Germinal center (tissue), 1 donor: ENCODE measurements at places on chromosomes 13 and 19.

DNA sequence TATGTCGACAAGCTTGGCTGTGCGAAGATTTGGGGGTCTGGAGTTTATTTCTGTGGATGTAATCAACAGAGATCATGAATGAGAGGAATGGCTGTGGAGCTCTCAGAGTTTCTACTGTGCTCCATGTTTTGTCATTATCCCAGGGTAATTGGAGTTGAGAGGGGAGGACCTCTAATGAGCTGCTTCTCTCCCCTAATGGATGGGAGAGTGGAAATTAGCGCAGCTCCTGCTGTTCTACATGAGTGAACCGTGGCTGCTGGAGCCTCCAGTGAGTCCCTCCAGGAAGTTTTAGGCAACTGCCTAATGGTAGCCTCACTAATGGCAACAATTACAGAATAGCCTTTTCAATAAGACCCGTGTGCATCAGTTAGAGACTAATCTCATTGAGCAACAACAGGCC is 31.3 kb upstream of the FGF9 start:
- DNase-seq = no peak

GRCh38 chr13:51971520-51972426 is 39.5 kb downstream of the ATP7B start:
- DNase-seq = no peak

DNA sequence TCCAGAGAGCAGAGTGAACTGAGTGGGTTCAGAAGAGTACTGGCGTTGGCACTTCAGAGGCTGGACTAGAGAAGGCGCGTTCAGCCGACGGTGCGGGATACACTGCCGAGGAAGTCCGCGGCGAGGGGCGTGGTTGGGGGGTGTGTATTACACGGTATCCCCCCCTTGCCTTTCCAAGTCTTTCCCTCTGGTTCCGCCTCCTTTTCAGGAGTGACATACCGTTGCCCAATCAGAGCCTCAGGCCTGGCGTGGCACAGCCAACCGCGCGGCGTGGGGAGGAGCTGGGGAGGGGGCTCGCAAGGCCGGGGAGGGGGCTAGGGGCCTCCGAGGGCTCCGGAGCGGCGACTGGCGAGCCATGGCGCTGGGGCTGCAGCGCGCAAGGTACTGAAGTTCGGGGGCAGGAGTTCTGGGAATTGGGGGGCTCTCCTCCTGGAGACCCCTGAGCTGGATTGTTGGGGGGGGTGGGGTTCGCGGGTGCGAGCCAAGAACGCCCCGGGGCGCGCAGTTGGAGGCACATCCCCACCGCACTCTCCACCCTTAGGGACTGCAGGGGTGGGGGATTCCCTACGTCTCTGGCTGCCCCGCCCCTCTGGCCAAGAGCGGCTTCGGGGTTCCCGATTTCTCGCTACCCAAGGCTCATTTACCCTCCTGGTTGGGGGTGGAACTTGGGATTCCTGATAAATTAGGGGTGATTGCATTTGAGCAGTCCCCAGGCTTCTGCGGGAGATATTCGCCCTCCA is at the start of gene HIF3A:
TSS of gene HIF3A (plus strand) at position 321 of the 740 bp plus-strand sequence. CDS start at position 356, 35 bp downstream.
- no peak for DNase-seq

GRCh38 chr13:44273991-44274770 is 99.4 kb upstream of the SERP2 start:
- DNase-seq = peak; percentile 83

GRCh38 chr13:73849292-73849691 is 284.9 kb downstream of the KLF12 start:
- no peak for DNase-seq

- no peak for DNase-seq
These were observed 6.6 kb downstream of the ZBTB7A start for GRCh38 chr19:4059891-4060620.

GRCh38 chr13:110246530-110246929 is 60.4 kb downstream of the COL4A1 start:
- no peak for DNase-seq

GRCh38 chr13:28955264-28955966 is 135.3 kb downstream of the MTUS2 start:
- no peak for DNase-seq

DNA sequence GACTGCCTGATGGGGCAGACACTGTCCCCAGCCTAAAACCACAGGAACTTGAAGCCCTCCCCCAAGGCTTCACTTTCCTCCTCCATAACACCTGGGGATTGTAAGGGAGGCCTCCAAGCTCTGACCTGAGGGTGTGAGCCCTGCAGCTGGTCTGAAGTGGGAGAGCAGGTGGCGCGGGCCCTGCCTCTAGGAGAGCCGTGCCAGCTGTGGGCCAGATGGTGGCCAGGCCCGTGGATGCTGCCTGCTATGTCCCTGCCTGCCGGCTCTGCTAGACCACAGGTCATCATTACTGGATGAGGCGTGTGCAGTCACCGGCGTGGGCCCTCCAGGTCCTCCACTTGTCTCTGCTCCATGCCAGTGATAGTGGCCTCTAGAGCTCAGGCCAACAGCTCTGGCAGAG is 3.5 kb upstream of the KLHL26 start:
- no peak for DNase-seq

GRCh38 chr13:35768073-35768472 is 291.6 kb upstream of the MAB21L1 start:
- DNase-seq = no peak

DNA sequence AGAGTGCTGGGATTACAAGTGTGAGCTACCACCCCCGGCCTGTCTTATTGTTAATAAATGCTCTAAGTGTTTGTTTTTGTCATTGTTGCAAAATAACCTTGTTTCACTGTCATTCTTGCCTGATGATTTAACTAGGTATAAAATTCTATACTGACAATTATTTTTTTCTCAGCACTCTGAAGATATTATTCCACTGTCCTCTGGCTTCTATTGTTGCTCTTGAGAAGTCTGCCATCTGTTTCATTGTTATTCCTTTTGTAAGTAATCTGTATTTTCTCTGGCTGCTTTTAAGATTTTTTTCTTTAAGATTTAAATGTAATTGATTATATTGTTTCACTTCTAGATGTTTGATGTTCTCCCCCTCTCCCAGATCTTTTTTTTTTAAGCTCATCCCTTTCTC is 17.6 kb downstream of the ZNF420 start:
- DNase-seq = no peak

DNA sequence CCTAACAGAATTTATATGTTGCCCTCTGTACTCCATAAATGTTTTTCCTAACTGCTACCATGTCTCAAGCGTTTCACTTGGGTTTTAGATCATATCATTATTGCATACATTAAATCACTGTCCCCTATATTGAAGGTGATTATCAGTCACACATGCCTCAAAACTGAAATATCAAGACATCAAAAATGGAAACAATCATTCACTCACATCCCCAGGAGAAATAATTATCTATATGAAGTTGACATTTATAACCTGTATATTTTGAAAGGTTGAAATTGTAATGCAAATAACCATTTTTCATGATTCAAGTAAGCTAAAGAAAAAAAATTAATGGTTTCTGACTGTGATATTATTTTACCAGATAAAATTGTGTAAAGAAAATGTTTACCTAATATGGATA is 1695.0 kb downstream of the SLITRK1 start:
- no peak for DNase-seq

DNA sequence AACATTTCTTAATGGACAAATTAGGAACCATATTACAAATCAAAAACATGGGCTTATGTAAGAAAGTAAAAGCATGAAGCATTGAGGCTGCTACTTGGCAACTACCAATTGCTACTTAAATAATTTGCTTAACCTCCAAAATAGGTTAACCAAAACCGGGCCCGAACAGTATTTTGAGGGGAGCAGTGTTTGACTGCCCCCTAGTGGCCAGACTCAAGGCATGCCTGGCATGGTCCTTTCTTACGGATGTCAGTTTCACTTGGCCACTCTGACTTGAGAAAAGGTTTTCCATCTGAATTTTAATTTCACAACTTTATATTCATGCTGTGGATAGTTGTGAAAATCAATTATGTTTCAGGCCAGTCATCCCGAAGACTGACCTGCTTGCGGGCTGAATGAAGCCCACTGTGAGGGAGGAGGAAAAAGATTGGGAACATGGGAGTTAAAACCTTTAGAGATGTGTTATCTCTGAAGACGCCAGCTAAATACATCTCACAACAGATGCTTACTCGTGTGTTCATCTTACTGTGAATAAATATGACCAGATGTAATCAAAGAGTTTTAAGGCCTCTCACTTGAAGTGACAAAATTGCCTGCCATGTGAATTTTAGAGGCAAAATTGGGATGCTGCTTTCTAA is 2.9 kb downstream of the RXFP2 start:
- DNase-seq = peak; percentile 61

GRCh38 chr13:92158346-92158745 is 759.9 kb downstream of the GPC5 start:
- DNase-seq = no peak

- DNase-seq = peak; percentile 13
These were observed 507 bp downstream of the ALG5 start for GRCh38 chr13:36998624-36999041.
